Activated naive CD4-positive, alpha-beta T cell treated with anti-CD3 and anti-CD28 coated beads, Interleukin-2, amount 10 ng/mL, durations not matched to agents 5 hours and 36 hours (primary cell): ENCODE measurements at places on chromosomes 3 and 15. TPM values are rescaled to one million over a fixed set of nuclear protein-coding genes. Genes with fewer than 3 reads are reported as not detected.

RPLP1 gene
- 2,678 TPM for total RNA-seq

SRGAP3 gene
- total RNA-seq = 5.8 TPM

FOXL2 gene
- not detected for total RNA-seq

CCDC80 gene
- not detected for total RNA-seq

ADGRG7 gene
- not detected for total RNA-seq

SLC24A5 gene
- total RNA-seq = not detected

ZKSCAN7 gene
- total RNA-seq = 0.77 TPM
